ENCODE measurements at places on chromosomes 3 and 15.
A peak's percentile ranks its signal among the peaks of the same experiment; 100 is the strongest.

- DNase-seq, result peak; percentile 33
Measured at GRCh38 chr3:5057857-5058324, 64.2 kb upstream of the ARL8B start.

- DNase-seq, result no peak
Measured at GRCh38 chr3:72213296-72214065, 428.5 kb upstream of the PROK2 start.

GRCh38 chr3:152056987-152057386 is 183.5 kb downstream of the SUCNR1 start:
- DNase-seq, result no peak

GRCh38 chr3:37501571-37502313 is 327.4 kb upstream of the LRRFIP2 start:
- DNase-seq, result no peak

GRCh38 chr3:51622413-51622812 is 48.6 kb upstream of the TEX264 start:
- DNase-seq, result no peak

GRCh38 chr15:70633991-70634390 is 129.4 kb downstream of the UACA start:
- no peak for DNase-seq

DNA sequence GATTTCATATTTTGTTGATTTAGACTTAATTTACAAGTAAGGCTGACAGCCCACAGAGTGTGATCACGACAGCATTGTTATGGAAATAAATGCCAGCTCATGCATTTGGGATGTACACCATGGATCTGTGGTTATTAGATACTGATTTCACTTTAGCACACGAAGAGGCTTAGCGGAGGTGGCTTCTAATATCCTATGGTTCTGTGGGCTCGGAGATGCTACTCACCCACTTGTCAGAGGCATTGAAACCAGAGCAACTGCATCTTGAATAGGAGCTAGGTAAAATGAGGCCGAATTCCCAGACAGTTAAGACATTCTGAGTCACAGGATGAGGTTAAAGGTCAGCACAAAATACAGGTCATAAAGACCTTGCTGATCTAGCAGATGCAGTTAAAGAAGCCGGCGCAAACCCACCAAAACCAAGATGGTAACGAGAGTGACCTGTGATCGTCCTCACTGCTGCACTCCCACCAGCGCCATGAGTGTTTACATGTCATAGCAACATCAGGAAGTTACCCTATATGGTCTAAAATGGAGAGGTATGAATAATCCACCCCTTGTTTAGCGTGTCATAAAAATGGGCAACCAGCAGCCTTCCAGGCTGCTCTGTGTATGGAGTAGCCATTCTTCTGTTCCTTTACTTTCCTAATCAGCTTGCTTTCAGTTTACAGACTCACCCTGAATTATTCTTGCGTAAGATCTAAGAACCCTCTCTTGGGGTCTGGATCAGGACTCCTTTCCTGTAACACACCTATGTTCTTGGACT is 117.5 kb downstream of the PGPEP1L start:
- DNase-seq, result no peak

- DNase-seq, result no peak
Measured at GRCh38 chr15:65578904-65579728, 31.8 kb downstream of the INTS14 start.

DNA sequence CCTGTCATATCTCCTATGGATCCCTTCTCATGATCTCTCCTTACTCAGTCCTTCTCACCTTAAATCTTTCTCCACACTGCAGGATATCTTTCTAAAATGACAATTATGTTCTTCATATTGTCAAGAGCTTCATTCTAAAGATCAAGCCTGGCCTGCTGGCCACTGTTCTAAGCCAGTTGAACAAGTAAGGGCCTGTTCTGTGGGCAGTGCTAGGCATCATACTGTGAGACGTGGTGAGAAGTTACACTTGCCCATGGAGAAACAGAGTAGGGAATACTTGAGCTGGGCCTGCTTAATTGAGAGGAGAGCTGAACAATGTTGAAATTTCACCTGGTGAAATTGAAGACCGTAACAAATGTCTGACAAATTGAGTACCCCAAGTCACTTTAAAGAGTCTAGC is 184.1 kb upstream of the RASGRP1 start:
- no peak for DNase-seq

DNA sequence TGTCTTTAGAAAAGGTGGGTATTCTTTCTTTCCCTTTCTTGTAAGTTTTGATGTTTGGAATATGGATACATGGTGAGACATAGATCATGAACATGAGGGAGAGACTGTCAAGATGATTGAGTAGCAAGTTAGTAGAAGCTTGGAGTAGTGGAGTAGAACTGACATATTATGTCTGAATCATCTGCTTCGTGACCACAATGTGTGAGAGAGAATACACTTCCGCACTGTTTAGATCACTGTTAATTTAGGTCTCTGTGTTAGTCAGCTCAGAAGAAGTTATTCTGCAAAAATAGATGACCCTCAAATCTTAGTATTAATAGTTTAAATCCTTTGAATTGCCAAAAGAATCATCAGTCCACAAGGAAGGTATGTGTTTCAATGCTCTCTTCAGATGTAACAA is 151.0 kb downstream of the OXSM start:
- no peak for DNase-seq

DNA sequence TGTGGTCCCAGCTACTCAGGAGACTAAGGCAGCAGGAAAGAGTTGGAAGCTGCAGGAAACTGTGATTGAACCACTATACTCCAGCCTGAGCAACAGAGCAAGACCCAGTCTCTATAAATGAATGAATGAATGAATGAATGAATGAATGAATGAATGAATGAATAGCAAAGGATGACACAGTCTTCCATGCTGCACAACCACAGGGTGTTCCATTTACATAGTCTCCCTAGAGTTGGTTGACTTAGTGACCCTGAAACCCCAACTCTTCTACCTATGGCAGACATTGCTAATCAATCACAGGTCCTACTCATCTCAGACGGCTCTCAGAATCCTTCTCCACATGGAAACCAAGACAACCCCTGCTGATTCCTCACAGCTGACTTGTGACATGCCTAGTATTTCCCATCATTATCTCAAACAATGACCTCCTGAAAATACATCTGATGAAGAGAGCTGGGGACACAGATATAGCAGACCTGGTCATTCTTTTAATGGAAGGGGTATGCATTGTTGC is 2.1 kb downstream of the IQCF5 start:
- no peak for DNase-seq

DNA sequence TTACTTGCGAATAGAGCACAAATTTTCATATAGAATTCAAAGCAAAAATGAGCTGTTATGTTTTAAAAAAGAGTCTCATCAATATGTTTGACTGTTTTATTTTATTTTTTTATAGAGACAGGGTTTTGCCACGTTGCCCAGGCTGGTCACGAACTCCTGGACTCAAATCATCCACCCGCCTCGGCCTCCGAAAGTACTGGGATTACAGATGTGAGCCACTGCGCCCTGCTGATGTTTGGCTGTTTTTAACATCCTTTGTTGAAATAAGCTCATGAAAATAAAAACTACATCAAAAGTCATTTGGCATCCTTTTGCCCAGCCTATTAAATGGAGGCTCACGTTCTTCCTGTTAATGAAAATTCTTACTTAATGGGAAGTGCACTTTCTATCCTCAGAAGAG is 154.7 kb downstream of the ATP10A start:
- no peak for DNase-seq

DNA sequence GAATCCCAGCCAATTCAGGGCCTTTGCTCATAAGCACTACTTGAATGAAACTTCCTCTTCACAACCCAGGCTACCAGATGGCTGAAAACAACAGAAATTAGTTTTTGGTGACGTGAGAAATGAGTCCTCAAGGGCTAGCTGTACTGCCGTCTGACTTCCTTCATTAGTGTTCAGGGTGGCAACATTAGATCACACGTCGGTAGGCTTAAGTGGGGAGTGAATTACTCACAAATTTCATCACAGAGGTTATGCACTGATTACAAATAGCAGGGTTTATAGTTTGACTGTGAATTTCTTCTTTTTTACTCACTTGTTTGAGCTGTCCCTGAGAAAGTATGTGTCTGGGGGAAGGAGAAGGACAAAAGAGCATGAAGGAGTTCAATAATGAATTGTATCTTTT is 397.2 kb downstream of the GAP43 start:
- DNase-seq, result no peak

DNA sequence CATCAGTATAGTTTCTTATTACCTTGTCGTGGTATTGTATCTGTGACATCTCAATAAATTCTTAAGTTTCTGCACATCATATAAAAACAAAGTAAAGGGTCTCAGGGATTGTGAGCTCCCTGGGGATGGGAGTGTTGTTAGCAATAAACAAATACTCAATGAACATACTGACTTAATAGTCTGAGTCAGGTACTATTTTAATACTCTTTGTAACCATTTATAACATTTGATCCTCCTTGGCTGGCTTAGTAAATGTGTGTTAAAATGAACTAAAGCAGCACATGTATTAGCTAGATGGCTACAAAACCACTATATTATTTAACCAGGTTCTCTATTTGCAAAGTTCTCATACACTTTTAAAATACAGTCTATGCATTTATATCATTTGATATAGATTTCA is 1.8 kb downstream of the ICE2 start:
- DNase-seq, result no peak

GRCh38 chr3:13713396-13713795 is 164.5 kb downstream of the FBLN2 start:
- no peak for DNase-seq

DNA sequence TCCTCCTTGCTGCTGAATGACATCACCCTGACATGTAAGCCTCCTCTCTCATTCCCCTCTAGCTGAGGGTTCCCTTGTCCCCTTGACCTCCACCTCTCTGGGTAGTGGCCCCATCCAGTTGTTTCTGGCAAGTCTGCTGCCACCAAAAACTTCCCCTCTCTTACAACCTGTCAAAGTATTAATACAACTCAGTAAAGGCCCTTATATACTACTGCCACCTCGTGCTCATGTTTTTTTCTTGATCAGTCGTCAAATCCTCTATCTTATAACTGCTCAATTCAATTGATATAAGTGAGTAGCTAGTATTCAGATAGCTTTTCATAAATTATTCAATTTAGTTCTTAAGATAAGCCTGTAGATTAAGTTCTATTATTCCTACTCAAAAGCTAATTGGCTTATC is 249.6 kb downstream of the MBNL1 start:
- DNase-seq, result no peak

DNA sequence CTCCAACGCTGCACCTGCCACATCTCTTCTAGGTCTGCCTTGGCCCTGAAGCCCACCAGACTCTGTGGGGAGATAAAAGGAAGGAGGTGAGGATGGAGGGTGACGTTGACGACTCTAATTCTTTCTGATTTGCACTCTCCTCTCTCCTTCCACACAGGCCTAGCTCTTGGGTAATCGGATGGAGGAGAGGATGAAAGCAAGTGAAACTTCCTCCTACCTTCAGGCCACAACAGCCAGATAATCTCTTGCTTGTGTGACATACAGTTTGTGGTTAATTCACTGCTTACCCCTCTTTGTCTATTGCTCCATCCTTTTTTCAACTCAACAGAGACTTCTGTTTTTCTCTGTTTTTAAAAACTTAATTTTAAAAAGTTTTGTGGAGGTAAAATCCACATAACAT is 208.1 kb downstream of the SV2B start:
- DNase-seq, result no peak

DNA sequence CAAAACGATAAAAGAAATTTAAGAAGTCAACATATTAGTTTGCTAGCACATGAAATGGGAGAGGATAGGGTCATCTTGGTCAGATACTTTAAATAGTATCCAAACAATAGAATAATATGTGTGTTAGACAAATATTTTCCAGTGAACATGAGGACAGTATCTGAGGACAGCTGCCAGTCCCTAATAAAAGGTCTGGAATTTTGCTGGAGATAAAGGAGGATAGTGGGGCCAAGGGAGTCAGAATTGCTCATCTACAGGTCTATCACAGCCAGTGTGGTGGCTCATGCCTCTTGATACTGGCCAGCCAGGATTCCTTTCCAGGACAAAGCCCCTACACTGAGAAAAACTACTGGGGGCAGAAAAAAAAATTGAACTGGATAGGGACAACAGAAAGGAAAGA is 74.0 kb downstream of the HERC1 start:
- DNase-seq, result no peak

DNA sequence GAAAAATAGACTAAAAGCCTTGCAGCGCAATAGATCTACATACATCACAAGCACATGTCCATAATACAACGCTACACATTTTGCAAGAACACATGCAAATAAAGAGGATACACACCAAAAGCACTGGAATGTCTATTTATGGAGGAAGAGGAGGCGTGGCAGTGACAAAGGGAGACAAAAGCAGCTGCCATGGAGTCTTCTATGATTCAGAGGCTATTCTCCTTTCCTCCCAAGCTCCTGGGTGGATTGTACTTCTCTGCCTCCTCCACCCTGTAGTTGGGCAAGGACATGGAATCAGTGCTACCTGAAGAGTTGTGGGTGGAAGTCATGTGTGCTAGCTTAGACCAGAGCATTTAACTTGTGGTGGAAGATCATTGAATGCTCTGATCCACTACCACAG is 57.9 kb upstream of the ABHD2 start:
- DNase-seq, result no peak

DNA sequence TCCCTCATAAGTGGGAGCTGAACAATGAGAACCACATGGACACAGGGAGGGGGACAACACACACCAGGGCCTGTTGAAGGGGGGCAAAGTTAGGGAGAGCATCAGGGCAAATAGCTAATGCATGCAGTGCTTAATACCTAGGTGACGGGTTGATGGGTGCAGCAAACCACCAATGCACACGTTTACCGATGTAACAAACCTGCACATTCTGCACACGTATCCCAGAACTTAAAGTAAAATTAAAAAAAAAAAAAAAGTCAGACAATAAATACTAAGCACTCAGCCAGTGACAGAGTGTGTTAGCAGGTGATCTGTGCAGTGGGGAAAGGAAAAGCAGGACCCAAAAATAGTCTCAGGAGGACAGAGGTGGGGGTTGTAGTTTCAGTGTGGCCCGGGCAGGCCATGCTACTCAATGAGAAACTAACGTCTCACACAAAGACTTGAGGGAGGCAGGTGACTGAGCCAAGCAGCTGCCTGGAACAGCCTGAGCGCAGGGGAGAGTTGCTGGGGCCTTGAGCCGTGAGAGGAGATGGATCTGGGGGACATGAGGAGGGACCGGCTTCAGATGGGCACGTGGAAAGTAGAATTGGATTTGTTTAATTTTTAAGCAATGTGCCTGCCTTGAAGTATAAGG is 18.4 kb downstream of the ANKDD1A start:
- DNase-seq, result no peak

GRCh38 chr3:39333607-39334006 is 4.1 kb downstream of the CCR8 start:
- DNase-seq, result no peak

GRCh38 chr3:139505829-139506386 is 29.6 kb upstream of the RBP2 start:
- DNase-seq, result no peak
